OCI-M1 (cell line): ENCODE measurements at places on chromosomes 6 and 20.

DNA sequence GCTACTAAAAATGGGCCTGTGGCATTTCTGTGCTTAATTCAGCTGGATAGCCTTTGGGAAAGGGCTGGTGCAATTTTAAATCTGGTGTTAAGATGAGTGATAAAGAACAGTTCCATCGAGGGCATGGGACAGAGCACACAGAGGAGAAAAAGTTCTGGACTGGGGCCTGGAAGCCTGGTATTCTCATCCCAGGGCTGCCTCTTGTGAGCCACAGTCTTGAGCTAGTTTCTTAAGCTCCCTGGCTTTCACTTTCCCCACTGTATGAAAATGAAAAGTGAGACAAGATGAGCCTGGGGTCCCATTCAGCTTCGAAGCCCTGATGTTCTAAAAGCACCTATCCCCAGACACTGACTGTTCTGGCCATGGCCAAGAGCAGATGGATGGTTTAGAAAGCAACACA is 14.3 kb upstream of the LAMA4 start:
- DNase-seq = no peak

- no peak for DNase-seq
Observed at GRCh38 chr6:138897031-138897430, 91.0 kb downstream of the REPS1 start.

DNA sequence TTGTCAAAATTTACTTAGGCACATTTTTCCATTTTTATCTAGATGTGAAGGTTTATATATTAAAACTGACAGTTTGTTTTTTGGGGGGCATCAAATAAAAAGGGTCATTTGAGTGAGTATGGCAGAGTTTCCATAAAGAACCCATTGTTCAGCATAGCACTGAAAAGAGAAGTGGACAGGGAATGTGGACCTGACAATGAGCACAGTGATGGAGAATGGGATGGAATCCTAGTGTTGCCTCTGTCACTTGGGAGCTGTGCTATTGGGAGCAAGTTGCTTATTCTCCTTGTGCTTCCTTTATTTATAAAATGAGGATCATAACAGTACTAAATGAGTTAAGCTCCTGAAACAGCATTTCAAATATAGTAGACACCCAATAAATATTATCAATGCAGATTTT is 130.7 kb upstream of the SIM1 start:
- DNase-seq = no peak

- no peak for DNase-seq
Observed at GRCh38 chr20:33139467-33139866, 28.5 kb upstream of the BPIFA2 start.
